Aorta (tissue), 5 donors: ENCODE measurements at places on chromosomes 5 and 9.
A peak's percentile ranks its signal among the peaks of the same experiment; 100 is the strongest.

GRCh38 chr5:59722874-59723273 lies 170.7 kb downstream of the PDE4D start:
- no peak for DNase-seq

DNA sequence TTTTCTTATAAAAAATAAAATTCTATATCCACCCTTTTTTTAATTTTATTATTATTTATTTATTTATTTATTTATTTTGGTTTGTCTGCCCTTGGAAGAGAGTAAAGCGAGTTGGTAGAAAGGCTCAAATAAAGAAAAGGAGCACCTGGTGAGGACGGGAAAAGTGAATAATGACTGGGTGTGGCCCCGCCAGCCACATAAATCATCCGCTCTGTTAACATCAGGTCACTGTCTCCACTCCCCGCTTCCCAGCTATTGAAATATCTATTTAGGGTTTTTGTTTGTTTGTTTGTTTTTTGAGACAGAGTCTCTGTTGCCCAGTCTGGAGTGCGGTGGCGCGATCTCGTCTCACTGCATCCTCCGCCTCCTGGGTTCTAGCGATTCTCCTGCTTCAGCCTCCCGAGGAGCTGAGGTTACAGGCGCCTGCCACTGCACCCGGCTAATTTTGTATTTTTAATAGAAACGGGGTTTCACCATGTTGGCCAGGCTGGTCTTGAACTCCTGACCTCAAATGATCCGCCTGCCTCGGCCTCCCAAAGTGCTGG lies 844 bp downstream of the POLR3G start:
- no peak for DNase-seq

- DNase-seq, result no peak
Measured at GRCh38 chr5:136802383-136802782, 437.0 kb upstream of the TRPC7 start.

DNA sequence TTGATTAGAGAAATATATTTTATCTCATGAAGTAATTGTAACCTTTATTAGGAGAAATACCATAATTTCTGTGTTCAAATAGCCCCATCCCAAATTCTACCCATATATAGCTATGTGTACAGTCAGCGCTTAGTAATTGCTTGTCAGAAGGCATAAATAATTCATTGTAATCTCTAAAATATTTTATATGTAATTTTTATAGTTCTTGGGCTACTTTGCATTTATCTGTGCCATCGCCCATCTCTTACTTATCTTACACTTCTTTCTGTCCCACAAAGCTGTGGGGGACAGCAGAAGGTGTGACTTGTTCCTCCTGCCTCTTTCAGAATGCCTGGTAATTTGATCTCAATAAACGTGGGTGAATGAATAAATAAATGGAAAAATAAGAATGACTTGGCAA lies 5.5 kb downstream of the ADAMTSL1 start:
- no peak for DNase-seq

- DNase-seq, result no peak
Measured at GRCh38 chr9:14083366-14083765, 230.6 kb downstream of the NFIB start.

GRCh38 chr9:137085920-137086530 lies 760 bp upstream of the MAN1B1 start:
- peak; percentile 72 for DNase-seq

DNA sequence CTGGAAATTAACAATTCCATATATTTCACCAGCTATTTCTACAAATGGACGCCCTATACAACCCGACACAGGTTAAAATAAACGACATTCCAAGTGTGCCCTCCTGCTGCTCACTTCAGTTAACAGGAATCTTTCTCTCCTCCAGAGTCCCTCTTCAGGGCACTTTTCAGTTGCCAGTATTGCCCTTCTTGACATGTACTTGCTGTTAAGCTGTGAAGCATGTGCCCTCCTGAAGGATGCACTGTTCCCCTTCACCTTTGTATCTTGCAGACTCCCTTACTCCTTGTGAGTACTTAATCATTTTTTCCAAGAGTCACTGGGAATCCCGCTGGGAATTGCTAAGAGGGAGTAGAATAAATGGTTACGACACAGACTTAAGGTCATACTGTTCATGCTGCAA lies 364.1 kb downstream of the CTNND2 start:
- DNase-seq, result no peak

- peak; percentile 84 for DNase-seq
Measured at GRCh38 chr9:111037708-111038330, 451 bp downstream of the LPAR1 start.

GRCh38 chr9:21153336-21154017 lies 11.8 kb upstream of the IFNW1 start:
- DNase-seq, result peak; percentile 26

GRCh38 chr5:145945620-145946111 lies 9.3 kb downstream of the SH3RF2 start:
- DNase-seq, result no peak

- no peak for DNase-seq
Measured at GRCh38 chr9:101030086-101030391, 1.5 kb downstream of the PLPPR1 start.

DNA sequence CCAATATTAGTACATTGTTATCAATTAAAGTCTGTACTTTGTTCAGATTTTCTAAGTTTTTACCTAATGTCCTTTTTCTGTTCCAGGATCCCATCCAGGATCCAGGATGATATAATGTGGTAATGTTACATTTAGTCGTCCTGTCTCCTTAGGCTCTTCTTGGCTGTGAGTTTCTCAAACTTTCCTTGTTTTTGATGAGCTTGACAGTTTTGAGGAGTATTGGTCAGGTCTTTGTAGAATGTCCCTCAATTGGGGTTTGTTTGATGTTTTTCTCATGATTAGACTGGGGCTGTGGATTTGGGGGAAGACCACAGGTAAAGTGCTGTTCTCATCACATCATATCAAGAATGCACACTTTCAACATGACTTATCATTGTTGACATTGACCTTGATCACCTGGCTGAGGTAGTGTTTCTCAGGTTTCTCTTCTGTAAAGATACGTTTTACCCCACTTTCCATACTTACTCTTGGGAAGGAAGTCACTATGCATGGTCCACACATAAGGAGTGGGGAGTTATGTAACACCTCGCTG lies 9.6 kb downstream of the NDFIP1 start:
- DNase-seq, result no peak

DNA sequence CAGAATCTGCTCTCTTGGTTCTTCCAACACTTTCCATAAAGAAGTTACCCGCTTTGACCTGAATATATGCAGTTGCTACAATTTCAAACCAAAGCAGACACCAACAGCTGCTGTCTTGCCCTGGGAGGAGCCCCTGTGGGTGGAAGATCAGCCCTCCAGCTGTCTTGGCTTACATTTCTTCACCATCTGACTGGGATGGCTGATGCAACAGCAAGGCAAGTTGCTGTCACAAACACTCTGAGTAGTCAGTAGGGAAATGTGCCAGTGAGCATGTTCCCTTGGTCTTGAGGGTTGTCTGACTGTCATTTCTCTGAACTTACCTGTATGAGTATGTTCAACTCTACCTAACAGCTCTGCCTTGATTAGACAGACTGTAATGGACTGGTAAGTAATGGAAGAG lies 152.9 kb downstream of the SGCD start:
- DNase-seq, result no peak

- DNase-seq, result no peak
Measured at GRCh38 chr5:60018091-60018490, 124.6 kb upstream of the PDE4D start.

DNA sequence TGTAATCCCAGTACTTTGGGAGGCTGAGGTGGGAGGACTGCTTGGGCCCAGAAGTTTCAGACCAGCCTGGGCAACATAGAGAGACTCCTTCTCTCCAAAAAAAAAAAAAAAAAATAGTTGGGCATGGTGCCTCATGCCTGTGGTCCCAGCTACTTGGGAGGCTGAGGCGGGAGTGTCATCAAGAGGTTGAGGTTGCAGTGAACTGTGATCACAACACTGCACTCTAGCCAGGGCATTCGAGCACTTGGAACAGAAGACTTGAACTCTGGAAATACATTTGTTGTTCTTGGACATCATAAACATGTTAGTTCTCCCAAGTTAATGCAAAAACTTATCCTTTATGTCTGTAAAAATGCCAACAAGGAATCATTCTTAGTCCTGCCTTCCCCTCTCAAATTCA lies 29.6 kb downstream of the EHMT1 start:
- DNase-seq, result no peak

GRCh38 chr5:165874851-165875250 lies 2369.4 kb downstream of the MAT2B start:
- no peak for DNase-seq

- DNase-seq, result no peak
Measured at GRCh38 chr5:169904508-169904907, 75.8 kb downstream of the INSYN2B start.

DNA sequence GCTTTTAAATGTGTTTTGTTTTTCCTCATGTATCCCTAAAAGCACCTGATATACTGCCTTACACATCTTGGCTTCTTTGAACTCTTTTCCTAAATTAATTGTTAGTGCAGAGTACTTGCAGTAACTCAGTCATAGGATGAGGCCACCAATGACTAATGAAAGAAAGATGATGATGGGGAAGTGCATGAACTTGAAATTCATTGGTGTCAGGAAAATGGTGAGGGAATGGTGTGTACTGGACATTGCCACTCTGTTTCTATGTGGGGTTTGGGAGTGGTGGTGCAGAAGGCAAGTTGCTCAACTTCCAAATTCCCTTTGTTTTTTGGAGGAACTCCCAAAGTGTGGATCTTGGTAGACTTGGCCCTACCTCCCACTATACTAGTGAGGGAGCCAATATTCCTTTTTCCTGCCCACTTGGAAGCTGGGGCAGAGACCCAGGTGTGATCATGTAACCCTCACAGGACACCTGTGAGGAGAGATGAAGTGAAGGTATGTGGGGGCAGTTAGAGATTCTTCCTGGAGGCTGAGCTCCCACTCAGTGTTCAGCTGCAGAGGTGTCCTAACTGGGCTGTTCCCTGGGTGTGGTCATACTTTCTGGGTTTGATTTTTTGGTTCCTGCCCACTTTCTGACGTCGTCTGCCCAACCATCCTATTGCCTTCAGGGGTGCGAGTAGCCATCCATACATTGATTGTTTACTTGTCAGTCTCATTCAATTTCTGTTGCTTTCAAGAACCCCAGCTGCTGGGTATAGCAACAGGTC lies 298.5 kb downstream of the MAST4 start:
- no peak for DNase-seq
